ENCODE measurements at places on chromosomes 6 and 20.

GRCh38 chr6:83696674-83697073, 12.2 kb downstream of the SNAP91 start:
- no peak for DNase-seq

- DNase-seq: peak; percentile 70
These were observed 30.5 kb downstream of the NPEPL1 start for GRCh38 chr20:58722877-58723627.

- DNase-seq: no peak
These were observed 6.1 kb downstream of the GMPR start for GRCh38 chr6:16244446-16244845.

- no peak for DNase-seq
These were observed 1265.4 kb upstream of the GJE1 start for GRCh38 chr6:140867336-140867735.

GRCh38 chr20:41782255-41782654, 164.1 kb upstream of the CHD6 start:
- no peak for DNase-seq

DNA sequence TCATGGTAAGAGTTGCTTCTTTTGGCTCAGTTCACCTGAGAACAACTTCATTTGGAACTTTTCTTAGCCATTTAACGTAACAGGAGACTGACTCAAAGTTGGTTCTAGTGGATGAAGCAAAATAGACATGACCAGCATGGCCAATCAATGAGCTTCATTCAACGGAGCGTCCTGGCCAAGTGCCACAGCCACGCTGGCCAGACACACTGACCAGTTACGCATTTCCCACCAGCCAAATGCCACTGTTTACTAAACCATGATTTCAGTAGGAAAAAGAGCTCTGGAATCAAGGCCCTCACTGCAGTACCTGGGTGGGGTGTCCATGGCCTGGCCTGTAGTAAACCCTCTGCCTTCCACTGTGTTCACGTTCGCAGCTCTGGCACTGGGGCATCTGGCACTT, 80.4 kb downstream of the POPDC3 start:
- DNase-seq: no peak

DNA sequence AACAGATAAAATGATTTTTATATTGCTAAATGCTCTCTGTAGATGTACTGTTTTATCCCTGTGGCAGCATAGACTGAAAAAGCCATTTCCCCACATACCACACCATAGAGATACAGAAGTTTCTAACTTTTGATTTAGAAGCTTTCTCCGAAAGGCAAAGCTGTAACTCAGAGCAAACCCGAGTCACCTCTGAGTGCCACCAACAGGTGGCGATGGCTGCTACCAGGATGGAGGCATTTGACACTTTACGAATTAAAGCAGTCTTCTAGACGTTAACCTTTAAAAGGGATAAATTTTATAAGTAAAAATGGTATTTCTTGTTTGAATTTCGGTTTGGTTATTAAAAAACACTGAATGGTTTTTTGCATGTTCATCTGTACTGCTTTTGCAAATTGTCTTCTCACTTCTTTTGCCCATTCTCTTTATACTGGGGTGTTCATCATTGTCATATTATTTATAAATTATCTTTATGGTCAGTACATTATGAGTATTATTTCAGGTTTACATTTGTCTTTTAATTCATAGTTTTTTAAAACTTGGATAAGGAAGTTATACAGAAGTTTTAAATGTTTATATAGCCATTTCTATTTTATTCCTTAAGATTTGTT, 201.0 kb upstream of the CEP162 start:
- no peak for DNase-seq

DNA sequence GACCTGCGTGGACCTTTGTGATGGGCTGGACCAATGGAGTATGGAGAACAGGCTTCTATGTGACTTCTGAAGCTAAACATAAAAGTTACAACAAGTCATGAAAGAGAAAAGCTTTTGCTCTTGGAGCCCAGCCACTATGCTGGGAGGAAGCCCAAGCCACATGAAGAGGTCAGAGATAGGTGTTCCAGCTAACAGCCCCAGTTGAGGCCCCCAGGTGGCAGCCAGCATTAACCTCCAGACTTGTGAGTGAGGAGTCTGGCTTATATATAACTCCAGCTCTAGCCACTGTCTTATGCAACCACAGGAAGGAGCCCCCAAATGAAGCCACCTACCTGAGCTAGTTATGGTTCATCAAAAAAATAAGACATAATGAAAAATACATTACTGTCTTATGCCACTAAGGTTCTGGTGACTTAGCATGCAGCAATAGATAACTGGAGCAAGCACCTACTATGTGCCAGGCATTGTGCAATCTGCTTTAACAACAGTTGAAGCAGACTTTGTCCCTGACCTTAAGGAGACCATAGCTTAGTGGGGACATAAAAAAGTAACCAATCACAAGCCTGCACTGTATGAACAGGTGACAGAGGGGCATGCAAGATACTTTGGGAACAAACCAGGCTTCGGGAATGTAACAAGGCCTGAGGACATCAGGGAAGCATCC, 599.6 kb downstream of the PTPRT start:
- no peak for DNase-seq

DNA sequence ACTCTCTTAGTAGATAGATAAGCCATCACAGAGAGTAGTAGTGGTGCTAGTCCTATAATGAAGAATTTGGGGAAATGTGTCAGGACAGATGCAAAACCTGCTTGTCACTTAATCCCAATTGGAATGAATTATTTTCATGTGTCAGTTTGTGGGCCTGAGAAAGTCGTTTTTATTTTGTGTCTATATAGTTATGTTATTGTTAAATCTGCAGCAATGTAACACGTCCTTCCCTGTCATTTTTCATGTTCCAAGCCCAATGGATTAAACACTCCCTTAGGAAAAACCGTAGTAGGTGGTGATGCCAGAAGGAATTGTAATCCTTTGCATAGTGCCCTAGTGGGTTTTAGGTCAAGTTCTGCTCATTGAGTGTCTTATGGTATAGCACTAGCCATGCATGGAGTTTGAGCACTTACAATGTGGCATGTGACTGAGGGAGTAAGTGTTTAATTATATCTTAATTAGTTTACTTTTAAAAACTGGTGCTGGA, 105.9 kb upstream of the PRSS16 start:
- DNase-seq: no peak

- DNase-seq: no peak
These were observed 219.5 kb downstream of the SLC24A3 start for GRCh38 chr20:19431906-19432305.

DNA sequence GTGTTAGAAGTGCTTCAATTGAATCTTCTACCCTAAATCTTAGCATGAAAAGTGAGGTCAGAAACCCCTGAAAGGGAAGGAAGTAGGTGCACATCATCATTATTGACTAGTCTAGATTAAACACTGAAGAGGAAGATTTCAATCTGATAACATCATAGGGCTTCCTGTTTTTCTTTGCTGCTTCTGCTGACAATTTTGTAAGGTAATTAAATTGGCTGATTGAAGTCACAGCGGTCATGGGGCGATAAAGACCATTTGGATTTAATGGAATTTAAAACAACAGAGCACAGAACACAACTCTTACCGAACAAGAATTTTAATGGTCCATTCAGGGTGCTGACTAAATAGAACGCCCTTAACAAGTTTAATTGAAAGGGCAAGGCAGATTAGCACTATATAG, 11.3 kb downstream of the GRIK2 start:
- no peak for DNase-seq

DNA sequence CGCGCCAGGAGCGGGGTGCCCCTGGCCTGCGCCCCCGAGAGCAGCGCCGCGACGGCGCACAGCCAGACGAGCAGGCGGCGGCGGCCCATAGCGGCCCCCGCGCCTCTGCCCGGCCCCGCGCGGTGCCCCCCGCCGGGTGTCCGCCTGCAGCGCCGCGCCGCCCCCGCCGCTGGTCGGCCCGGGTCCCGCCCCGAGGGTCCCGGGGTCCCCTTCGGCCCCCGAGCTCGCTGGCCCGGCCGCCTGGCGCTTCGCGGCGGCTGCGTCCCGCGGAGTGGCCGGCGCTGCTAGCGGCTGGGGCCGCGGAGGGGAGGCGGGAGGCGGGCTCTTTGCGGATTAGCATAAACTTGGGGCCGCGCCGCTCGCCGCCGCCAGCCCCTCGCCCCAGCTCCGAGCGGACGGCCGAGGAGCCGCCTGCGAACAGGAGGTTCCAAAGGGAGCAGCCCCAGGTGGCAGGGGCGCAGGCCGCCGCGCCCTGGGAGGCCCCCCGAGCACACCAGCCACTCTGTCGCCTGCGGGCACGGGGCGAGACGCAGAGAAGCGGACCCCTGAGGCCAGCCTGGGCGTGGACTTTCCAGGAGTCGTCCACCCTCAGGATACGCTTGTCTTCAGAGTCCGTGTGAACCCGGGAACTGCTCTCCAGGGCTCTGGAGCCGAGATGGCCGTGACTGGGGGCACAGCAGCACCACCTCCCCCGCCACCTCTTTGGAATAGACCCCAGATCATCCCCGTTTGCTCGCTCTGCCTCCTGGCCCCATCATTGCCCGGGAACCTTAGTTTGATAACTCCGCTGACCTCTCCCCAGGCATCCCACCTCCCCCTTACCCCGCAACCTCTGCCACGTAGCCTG, at the start of gene EMILIN3:
Gene EMILIN3, minus strand, starts transcription at position 273 of the 847 bp plus-strand sequence. Its CDS starts 184 bp downstream, at position 89.
- peak; percentile 81 for DNase-seq

DNA sequence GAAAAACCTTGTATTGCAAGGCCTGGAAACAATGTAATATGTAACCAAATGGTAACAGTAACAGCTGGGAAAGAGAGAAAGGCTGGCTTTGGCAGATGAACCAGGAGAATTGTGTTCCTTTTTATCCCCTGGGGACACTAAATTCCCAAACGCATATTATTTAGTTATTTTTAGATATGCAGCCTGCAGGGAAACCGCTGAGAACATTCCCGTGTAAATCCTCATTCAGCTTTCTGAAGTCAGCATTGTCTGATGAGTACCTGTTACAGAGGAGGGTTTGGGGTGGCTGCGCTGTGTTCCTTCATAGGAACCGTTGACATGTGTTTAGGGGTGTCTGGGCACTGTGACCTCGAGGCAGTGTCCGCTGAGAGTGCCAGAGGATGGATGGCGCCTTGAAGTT, 101.3 kb downstream of the SMOC2 start:
- no peak for DNase-seq

- DNase-seq: no peak
These were observed 2.1 kb upstream of the TMX4 start for GRCh38 chr20:8021541-8022269.

- DNase-seq: peak; percentile 56
These were observed 78.4 kb downstream of the ERMARD start for GRCh38 chr6:169829786-169830185.

- DNase-seq: no peak
These were observed 12.2 kb upstream of the VNN1 start for GRCh38 chr6:132725947-132726607.

DNA sequence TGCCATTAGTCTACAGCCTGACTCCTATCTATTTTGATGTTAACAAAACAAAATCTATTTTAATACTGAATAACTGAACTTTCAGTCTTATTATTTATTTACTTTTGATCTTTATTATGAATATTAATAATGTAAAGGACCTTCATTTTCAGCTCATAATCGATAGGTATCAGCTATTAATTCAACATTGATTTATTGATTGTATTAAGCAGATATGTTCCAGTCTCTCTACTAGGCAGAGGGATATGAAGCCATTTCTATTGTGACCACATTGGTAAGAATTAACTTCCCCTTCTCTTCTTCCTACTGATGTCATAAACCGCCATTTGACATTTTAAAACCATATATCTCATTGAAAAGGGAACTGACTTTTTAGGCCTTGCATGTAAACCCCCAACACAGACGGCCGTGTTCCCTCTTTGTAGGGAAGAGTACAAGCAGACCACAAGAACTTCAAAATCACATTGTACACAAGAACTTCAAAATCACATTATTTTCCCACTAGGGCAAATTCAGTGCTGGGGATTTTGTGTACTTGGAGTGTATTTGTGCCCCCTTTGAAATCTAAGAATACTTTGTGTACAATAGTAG, 69.5 kb upstream of the FABP7 start:
- no peak for DNase-seq

DNA sequence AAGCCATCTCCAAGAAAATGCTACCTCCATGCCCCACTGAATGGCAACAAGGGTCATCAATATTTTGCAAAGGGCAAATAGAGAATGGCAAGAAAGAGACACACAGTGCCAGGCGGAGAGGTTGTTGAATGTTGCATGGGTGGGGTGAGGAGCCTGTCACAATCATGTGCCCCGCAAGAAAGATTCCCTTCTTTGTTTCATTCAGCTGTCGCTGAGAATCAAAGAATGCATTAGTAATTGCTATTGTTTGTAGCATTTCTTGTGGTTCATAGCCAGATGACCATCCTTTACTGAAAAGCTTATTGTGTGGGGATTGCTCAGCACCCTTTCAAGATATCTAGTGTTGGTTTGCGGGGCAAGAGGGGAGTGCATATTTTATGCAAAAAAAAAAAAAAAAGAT, 166.5 kb upstream of the QKI start:
- no peak for DNase-seq

GRCh38 chr6:44226368-44227147, 3.2 kb downstream of the SLC29A1 start:
- DNase-seq: no peak

Data from RWPE2 (cell line).